Glutamatergic neuron (in vitro differentiated cells): ENCODE measurements at places on chromosomes 16 and 17. TPM values are rescaled to one million over a fixed set of nuclear protein-coding genes. Genes with fewer than 3 reads are reported as not detected.
A peak's percentile ranks its signal among the peaks of the same experiment; 100 is the strongest.

Gene KCNH6
- 4.1 TPM for total RNA-seq

GRCh38 chr16:65319621-65320231 is 197.9 kb upstream of the CDH11 start:
- H3K27ac ChIP-seq, result no peak overlapping the region
- no peak overlapping the region for H3K4me3 ChIP-seq
- peaks cover 1% of the 10 kb centered on the region for H3K27me3 ChIP-seq

DNA sequence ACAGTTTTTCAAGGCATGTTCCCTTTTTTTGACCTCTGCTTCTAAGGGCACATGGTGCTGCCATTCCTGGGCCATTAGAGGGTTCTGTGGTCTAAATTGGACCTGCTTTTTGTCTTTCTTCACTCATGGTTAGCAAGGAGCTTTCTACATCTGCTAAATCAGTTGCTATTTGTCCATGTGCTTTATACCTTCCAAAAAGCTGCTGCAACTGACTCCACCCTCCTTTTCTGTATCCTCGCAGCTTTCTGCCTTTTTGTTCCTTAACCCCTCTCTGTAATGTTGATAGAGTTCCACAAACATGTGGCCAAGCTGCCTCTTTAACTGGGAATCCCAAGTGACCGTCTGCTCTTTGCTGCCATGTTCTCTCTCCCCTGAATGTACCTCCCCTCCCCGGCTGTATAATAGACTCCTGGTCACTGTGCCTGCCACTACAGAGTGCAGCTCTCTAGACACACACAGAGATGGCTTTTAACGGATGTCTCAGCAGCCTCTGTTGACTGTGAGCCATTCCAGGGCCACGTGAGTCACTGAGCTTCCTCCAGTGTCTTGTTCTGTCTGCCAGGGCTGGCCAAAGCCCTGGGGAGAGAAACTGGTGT is 57.4 kb upstream of the TEKT3 start:
- no peak overlapping the region for H3K4me3 ChIP-seq
- H3K27ac ChIP-seq, result no peak overlapping the region
- peaks cover 11% of the 10 kb centered on the region for H3K4me1 ChIP-seq
- DNase-seq, result no peak
- H3K27me3 ChIP-seq, result peaks cover 5% of the 10 kb centered on the region

GRCh38 chr17:73874008-73874720 is 229.9 kb upstream of the SDK2 start:
- H3K36me3 ChIP-seq, result no peaks in the 10 kb centered on the region
- no peak overlapping the region for H3K4me3 ChIP-seq
- H3K27ac ChIP-seq, result no peak overlapping the region
- DNase-seq, result no peak

- H3K4me3 ChIP-seq, result peak overlapping the region; percentile 67
These were observed 1.9 kb downstream of the CIITA start for GRCh38 chr16:10878644-10879501.

DNA sequence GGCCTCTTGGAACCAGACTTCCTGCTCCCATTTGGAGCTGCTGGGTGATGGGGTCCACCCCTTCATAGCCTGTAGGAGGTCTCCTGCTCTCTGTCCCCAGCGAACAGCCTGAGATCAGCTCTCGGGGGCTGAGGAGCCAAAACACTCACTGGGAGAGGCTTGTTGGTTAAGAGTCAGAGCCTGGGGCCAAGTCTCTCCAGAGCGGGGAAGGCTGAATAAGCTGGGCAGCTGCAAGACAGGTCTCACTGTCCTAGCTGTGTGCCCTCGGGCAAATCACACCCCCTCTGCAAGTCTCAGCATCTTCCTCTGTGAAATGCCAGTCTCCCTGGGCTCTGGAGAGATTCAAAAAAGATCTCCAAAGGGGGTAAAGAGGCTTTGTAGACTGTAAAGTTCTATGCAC is 174.6 kb downstream of the WSCD1 start:
- H3K27ac ChIP-seq, result no peak overlapping the region
- DNase-seq, result no peak
- H3K4me3 ChIP-seq, result no peak overlapping the region
- no peaks in the 10 kb centered on the region for H3K36me3 ChIP-seq
- H3K27me3 ChIP-seq, result peaks cover 5% of the 10 kb centered on the region
